SK-N-MC (cell line): ENCODE measurements at places on chromosomes 1 and 21.

DNA sequence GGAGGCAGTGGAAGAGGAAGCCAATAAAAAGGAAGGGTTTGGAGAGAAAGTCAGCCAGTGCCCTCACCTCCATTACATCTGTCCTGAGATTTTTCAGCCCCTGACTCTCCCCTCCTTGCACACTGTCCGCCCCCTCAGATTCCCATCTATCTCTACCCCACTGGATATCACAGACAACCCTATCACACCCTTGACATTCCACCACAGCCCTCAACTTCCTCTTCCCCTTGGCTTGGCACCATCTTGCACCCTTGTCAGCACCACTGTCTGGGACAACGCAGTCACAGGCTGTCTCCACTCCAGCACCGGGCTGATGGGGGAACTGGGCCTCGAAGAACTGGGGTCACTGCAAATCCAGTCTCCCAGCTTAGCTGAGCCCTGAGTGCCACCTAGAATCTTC, 14.2 kb upstream of the PLEKHA6 start:
- no peak for DNase-seq

DNA sequence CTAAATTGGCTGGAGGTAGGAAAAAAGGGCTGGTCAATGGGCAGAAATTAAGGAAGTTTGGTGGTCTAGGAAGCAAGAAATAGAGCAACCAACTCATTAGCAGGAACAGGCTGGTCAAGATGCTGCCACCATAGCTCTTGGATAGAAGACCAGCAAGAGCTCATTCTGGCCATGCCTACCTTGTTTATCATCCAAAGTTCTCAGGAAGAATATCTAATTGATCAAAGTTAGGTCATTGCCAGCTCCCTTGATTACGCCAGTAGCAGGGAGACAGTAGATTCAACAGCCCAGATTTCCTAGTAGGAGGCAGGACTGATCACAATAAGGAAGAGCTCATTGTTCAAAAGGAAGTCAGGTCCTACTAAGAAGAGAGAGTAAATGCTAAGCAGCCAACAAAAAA, 370.2 kb downstream of the GPATCH2 start:
- no peak for DNase-seq

DNA sequence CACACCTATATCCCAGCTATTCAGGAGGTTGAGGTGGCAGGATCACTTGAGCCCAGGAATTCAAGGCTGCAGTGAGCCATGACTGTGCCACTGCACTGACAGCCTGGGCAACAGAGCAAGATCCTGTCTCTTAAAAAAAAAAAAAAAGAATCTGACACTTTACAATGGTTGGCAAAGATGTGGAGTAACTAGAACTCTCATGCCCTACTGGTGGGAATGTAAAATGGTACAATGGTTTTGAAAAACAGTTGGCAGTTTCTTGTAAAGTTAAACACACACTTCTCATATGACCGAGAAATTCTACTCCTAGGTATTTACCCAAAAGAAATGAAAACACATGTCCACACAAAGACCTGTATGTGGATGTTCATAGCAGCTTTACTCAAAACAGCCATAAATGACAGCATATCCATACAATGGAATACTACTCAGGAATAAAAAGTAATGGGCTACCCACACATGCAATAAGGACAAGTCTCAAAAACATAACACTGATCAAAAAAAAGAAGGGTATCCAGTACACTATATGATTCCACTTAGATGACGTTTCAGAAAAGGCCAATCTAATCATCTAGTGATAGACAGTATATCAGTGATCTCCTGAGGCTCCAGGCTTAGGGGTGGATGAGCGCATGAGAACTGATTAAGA, 58.1 kb downstream of the HLCS start:
- DNase-seq = no peak

- no peak for DNase-seq
Measured at GRCh38 chr1:61224609-61225008, 142.2 kb downstream of the NFIA start.

- DNase-seq = no peak
Measured at GRCh38 chr21:41932576-41933312, 21.1 kb downstream of the C2CD2 start.

DNA sequence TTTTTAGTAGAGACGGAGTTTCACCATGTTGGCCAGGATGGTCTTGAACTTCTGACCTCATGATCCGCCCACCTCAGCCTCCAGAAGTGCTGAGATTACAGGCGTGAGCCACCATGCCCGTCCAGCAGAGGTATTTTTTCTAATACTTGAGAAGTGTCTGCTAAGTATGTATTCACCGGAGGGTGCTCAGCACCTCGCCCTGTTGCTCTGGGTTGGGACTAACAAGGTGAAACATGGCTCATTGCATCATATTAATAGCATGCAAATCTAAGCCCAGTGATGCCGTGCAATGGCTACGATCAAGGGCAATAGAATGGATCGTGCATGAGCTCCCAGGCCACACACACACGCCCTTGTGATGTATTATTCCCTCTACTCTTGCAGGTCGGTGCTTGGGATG, 68.7 kb downstream of the PDE9A start:
- DNase-seq = no peak

DNA sequence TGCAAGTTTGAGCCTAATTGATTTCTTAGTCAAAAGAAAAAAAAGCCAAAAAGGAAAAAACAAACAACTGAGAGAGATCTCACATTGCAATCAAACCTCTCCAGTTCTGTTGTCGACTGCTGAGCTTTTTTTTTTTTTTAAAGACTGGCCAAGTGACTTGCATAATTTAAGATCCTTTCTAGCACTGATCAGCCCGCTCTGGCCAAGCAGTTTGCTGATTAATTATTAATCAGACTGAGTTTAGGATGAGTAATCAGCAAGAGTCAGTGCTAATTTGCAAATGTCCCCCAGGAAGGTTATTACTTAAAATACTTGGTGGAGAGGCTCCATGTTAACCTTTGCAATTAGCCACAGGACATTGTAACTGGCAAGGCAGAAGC, 39.3 kb downstream of the HMGB4 start:
- no peak for DNase-seq

- no peak for DNase-seq
Measured at GRCh38 chr1:210292231-210292871, 36.4 kb upstream of the HHAT start.

- no peak for DNase-seq
Measured at GRCh38 chr1:201332616-201333335, 44.7 kb downstream of the TNNT2 start.

DNA sequence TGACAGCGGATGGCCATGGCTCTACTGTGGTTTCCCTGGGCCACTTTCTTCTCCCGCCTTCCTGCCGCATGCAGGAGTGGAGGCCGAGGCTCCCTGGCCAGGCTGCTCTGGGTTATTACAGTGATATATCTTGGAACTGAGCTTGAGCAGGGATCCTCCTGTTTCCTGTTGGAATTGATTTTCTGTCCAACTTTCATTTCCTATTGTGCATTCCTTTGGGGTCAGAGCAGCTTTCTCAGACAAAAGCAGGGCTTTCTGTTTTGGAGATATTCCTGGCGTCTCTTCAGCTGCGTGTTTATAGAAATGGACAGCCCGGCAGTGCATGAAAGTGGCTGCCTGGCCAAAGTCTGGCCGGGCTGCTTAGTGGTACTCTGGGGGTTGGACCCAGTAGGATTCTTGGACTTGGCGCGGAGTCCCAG, 146.4 kb downstream of the KIF26B start:
- no peak for DNase-seq

GRCh38 chr1:14487671-14488070, 110.8 kb upstream of the KAZN start:
- no peak for DNase-seq

GRCh38 chr1:204419064-204419403, 7.4 kb upstream of the PPP1R15B start:
- DNase-seq = no peak

- no peak for DNase-seq
Measured at GRCh38 chr1:225426395-225427234, 1.2 kb downstream of the LBR start.

GRCh38 chr21:38995731-38996130, 187.5 kb downstream of the PSMG1 start:
- no peak for DNase-seq

DNA sequence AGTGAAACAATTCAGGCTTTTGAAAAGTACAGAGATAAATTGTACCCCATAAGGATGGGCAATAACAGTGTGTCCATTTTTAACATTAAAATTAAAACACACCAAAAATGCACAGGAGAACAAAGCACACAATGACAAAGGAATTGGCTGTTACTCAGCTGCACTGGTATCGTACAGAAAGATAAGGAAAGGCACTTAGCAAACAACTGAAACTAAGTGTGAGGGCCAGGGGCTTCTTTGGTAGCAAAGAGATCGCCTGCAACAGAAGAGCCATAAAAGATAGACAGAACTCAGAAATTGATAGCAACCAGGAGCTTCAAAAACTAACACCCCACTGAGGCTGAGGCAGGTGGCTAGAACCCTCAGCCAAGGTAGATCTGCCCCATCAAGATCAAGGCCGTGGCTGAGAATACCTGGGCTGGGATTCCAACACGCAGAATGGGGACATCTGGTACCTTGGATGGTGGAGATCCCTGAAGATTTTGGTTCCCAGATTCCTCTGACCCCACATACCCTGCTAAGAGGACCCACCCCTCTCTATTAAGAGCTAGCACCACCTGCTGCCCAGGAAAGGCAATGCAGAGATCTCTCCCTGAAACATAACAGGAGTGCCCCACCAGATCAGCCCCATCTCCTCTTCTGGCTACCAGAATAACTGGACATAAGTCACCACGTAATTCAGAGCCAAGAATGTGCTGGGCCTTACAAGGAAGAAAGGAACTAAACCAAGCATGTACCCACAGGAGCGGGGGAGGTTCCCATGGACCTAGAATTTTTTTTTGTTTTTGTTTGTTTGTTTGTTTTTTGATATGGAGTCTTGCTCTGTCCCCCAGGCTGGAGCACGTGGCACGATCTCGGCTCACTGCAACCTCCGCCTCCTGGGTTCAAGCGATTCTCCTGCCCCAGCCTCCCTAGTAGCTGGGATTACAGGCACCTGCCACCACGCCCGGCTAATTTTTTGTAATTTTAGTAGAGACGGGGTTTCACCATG, 16.2 kb downstream of the PLEKHO1 start:
- DNase-seq = no peak

DNA sequence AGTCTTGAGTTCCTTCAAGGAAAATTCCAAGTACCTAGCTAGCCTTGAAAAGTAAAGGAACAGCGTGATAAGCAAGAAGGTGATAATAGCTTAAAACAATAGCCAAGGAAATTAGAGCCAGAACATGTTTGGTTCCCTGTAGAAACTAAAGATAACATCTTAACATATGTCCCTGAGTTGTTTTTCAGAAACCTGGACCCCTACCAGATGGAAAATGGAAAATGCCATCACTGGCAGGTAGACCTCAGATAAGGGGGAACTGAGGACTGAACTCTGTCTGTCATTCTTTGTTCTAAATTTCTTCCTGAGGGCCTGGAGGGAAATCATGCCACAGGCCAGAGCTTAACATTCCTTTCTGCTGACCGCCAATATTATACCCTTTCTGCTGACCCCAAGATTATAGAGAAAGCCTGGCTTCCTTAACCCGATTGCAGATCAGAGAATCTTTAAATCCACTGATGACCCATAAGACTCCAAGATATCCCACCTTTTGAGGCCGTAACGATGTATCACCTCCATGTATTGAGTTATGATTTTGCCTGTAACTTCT, 23.4 kb downstream of the CNIH3 start:
- no peak for DNase-seq

DNA sequence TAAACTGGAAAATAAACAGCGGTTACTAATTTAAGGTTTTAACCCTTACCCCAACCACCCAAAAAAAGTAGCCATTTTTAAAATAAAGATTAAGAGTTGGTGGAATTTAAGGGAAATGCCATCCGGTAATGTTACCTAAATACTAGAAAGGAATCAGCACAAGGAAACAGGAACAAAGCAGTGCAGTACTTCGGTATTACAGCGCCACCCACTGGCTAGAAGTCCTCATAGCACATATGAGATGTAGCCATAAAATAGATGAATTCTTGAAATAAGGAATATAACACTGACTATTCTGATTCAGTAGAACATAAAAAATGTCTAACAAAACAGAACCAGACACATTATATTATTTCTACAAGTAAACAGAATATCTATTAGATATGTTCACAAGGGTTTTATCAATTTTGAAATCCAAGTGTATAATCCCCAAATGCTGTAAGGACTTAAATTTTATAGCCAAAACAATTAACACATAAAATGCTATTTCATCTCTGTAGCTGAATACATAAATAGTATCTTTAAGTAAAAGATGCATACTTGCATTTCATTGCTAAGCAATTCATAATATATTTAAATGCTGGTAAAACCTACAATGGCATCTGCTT, 58.8 kb downstream of the FRRS1 start:
- peak; percentile 58 for DNase-seq

DNA sequence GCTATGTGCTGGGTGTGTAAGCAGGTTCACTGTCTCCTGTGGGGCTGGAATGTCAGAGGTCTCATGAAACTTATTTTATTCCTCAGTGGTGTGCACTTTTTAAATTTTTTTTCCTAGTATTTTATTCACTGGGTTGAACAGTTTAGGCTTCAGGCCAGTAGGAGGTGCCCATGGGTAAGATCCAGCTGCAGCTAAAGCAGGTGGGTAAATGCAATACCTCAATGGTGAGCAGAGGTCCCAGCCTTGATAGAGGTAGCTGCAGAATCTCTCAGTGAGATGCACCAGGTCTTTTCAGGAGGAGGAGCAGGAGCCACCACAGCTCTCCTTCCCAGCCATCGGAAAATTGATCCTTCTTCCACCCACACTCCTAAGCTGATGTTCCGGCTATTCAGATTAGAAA, 12.6 kb upstream of the OR6N2 start:
- DNase-seq = no peak

DNA sequence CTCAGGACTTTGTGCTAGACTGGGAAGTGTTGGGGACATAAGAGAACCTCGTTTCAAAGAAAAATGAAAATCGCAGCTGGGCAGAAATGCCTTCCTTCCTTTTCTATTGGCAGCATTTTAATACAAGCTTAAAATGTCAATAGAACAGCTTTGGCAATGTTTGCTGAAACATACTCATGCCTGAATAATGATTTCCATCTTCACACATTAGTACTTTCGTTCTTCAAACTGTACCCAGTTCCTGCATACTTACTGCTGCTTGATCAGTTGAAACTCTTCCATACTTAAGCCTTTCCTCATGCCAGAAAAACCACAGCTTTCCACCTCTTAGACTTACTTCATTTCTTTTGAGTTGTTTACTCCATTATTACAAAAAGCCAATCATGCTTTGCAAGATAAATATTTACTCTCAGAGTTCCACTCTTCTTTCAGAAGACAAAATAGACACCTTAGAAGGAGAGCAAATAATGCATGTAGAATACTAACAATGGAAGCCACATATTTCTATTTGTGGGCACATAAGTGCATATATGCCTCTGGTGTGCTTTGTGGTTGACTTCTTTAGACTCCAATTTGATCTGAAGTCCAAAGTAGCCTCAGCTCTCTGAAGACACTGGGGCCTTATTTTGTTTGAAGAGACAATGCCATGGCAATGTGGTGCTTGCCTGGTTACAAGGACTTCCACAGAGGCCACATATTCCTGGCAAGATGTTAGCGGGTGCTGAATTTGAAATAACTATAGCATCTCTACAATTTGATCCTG, 22.7 kb upstream of the CD55 start:
- no peak for DNase-seq
